ENCODE measurements at places on chromosomes 5 and 9.

GRCh38 chr5:15734058-15734457 lies 234.1 kb downstream of the FBXL7 start:
- no peak for DNase-seq

- no peak for DNase-seq
Observed at GRCh38 chr5:118551716-118552115, 436.6 kb downstream of the DTWD2 start.

GRCh38 chr5:127961763-127962145 lies 121.8 kb upstream of the SLC12A2 start:
- DNase-seq = no peak

DNA sequence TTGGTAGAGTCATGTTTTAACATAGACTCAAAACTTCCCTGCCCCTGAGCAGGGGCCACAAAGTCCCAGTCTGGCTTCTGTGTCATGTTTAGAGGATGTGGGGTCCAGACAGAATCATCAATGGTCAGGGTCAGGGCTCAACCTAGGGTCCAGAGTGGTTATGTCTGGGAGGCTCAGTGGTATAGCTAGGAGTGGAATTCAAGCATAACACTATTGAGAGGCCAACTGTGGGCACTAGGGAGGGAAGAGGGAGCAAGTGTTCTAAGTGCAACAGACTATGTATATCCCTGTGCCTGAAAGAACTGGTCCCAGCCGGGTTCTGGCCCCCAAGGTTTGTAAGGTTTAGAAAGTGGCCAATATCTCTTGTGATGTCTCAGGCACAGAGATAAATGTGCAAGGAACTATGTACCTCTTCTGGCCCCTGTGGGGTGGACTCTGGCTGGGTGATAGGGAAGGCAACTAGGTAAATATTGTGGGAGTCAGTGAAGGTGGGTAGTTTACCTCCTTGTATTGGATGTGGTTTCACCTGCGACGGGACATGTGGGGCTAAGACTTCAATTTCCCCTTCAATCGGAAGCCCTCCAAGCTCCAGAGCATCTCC lies 14.0 kb downstream of the MYORG start:
- no peak for DNase-seq

DNA sequence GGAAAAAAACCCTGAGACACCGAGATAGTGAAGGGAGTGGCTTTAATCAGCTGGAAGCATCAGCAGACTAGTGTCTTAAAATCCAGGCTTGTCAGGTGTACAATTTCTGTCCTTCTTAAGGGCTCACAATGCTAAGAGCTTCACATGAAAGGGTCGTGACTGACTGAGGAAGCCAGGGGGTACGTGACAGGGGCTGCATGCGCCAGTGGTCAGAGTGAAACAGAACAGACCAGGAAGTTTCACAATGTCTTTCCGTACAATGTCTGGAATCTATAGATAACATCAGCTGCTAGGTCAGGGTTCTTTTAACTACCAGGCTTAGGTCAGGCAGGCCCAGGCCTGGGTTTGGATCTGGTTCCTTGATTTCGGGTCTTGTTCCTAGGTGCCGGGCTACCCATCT lies 253.0 kb downstream of the CDH10 start:
- no peak for DNase-seq

DNA sequence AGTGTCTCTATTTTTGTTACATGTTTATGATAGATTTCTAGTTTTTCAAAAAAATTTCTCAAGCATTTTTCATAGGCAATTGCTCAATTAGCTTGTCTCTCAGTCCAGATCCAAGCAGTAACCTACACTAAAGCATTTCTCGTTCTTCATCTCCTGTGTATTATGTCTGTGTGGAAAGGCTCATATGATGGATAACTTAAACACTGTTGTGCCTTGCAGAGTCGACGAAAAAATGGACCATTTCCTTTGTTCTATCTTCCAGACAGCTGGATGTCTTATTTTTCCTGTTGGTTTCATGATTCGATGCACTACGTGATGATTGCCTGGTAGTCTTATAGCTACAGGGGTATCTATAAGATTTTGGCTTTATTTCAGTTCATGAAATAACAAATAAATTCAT lies 347.8 kb downstream of the TRPM3 start:
- DNase-seq = no peak

GRCh38 chr9:110919609-110920008 lies 118.7 kb downstream of the LPAR1 start:
- DNase-seq = no peak

DNA sequence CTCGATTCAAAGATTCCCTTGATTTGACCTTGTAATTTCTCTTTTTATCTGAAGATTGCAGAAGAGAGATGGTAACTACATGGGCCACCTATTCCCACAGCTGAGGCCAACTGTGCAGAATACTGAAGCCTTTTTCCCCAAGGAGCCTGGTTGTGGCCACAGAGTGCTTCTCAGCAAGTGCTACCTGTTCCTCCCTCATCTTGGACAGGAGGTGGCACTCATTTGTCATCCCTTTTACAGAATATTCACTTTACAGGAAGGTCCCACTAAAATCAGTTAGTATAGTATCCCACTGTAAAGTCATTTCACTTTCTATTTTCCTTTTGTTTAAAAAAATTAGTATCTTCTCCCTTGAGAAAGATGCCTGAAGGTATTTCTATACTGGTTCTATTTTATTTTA lies 346.4 kb downstream of the ARL15 start:
- DNase-seq = no peak

GRCh38 chr5:109917966-109918365 lies 228.2 kb downstream of the MAN2A1 start:
- no peak for DNase-seq

- DNase-seq = no peak
Observed at GRCh38 chr5:141100243-141100805, at the start of gene PCDHB3. Gene PCDHB3 (plus strand): TSS chr5:141100473. CDS start chr5:141100650, 177 bp downstream.
